Stimulated activated CD8-positive, alpha-beta memory T cell treated with anti-CD3 and anti-CD28 coated beads, Interleukin-2, amount 100 ng/mL, for 48 hours (primary cell): ENCODE measurements at places on chromosomes 6 and 20.
A peak's percentile ranks its signal among the peaks of the same experiment; 100 is the strongest.

- DNase-seq, result no peak
These were observed 28.1 kb downstream of the HM13 start for GRCh38 chr20:31542201-31542842.

GRCh38 chr6:154942770-154943169 is 52.3 kb upstream of the TIAM2 start:
- no peak for DNase-seq

GRCh38 chr6:34152806-34153520 is 7.1 kb upstream of the GRM4 start:
- DNase-seq, result no peak

DNA sequence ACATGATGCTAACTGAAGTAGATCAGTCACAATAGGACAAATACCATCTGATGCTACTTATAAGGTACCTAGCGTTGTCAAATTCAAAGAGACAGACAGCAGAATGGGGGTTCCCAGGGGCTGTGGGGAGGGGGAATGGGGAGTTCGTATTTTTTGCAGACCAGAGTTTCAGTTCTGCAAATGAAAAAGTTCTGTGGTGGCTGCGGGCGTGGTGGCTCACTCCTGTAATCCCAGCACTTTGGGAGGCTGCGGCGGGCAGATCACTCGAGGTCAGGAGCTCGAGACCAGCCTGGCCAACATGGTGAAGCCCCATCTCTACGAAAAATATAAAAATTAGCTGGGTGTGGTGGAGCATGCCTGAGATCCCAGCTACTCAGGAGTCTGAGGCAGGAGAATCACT is 68.1 kb downstream of the SLC22A23 start:
- DNase-seq, result no peak

DNA sequence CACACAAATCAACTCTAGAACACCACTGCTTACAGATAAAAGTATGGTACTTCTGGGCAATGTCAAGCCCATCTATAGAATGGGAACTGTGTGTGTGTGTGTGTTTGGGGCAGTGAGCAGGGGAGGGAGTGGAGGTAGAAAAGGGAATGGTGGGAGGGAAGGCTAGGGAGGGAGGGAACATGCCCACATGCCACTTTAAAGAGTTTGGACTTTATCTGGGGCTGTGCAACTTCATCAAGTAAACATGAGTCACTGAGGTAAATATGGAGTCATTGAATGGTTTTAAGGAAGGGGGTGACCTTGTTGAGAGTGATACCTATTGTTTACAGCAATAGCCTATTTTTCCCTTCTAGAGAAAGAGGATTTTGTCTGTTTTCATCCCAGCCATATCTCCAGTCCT is 22.5 kb upstream of the RNGTT start:
- no peak for DNase-seq

DNA sequence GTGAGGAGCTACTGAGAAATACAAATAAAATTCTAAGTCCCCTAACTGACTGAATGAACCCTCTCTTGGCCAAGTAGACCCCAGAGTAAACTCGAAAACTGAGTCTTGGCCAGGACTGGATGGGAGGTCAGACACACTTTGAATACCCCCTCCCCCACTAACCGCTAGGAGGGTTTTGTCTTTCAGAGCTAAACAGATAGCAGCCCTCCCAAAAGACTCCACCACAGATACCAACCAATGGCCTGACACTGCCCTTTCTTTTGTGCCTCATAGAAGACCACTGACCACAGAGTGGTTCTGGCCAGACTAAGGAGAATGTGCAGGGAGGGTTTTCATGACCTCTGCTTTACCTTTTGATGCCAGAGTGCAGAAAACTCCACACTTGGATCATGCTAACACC is 42.1 kb downstream of the SPACA1 start:
- DNase-seq, result no peak

GRCh38 chr20:4814696-4815252 is 93.1 kb downstream of the PRND start:
- DNase-seq, result peak; percentile 43

DNA sequence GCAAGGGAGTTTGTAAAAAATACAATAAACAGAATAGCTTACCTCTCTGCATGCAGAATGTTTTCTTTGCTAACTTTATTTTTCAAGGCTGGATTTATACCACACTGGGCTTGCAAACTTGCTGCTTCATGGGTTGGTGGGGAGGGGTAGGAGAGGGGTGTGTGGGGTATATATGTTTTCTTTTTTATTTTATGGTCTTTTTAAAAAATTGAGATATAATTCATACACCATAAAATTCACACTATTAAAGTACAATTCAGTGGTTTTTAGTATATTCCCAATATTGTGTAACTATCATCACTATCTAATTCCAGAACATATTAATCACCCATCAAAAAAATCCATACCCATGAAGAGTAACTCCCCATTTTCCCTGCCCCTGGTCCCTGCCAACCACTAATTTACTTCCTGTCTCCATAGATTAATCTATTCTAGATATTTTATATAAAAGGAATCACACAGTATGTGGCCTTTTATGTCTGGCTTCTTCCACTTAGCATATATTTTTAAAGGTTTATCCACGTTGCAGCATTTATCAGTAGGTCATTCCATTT is 14.3 kb upstream of the TRPC4AP start:
- DNase-seq, result no peak

DNA sequence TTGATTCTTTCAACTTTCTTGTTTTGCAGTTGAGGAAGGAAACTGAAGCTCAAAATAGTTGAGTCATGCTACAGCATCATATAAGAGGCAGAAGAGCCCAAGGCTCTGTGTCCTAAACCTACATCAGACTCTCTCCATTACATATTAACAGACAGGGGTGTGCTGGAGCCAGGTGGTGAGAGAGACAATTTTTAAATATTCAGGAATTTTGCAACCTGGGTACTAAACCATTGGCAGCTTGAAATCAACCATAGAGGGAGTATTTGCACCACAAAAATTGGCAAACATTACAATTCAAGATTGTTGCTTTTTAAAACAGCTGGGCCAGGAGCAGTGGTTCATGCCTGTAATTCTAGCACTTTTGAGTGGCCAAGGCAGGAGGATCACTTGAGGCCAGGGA is 65.8 kb upstream of the SOX4 start:
- DNase-seq, result no peak

- no peak for DNase-seq
These were observed 49.6 kb downstream of the PTCHD4 start for GRCh38 chr6:48061265-48061990.
